Dorsolateral prefrontal cortex (tissue), 122 donors: ENCODE measurements at places on chromosomes 1 and 21. TPM values are rescaled to one million over a fixed set of nuclear protein-coding genes. Genes with fewer than 3 reads are reported as not detected.

CYYR1 gene
- 1.9 TPM for total RNA-seq

FAM78B gene
- total RNA-seq, result 20.3 TPM

FBXO42 gene
- 26.4 TPM for total RNA-seq

SMCP gene
- total RNA-seq, result not detected

ANXA9 gene
- total RNA-seq, result not detected

HTR6 gene
- 2.9 TPM for total RNA-seq

ASPM gene
- total RNA-seq, result 0.35 TPM

SERTAD4 gene
- total RNA-seq, result 6.7 TPM

DYRK3 gene
- total RNA-seq, result 4.7 TPM

ICOSLG gene
- 6.3 TPM for total RNA-seq

HES2 gene
- total RNA-seq, result not detected

CHAF1B gene
- 7.2 TPM for total RNA-seq

HSF2BP gene
- 1.2 TPM for total RNA-seq

GPR37L1 gene
- 74.1 TPM for total RNA-seq

GNAT2 gene
- not detected for total RNA-seq

OR2T2 gene
- 0.22 TPM for total RNA-seq

NHLH2 gene
- total RNA-seq, result 2.0 TPM

NTNG1 gene
- total RNA-seq, result 15.3 TPM

KCND3 gene
- total RNA-seq, result 79.8 TPM

G0S2 gene
- total RNA-seq, result 7.8 TPM

LY9 gene
- total RNA-seq, result not detected

LENEP gene
- total RNA-seq, result not detected

MDM4 gene
- total RNA-seq, result 101 TPM

FAM72C gene
- total RNA-seq, result not detected

ITLN1 gene
- not detected for total RNA-seq

AMY1C gene
- total RNA-seq, result not detected

CD1D gene
- not detected for total RNA-seq

DMRTA2 gene
- total RNA-seq, result 0.39 TPM

AMY1A gene
- not detected for total RNA-seq

AGMAT gene
- total RNA-seq, result 4.9 TPM

BOLA1 gene
- total RNA-seq, result 19.2 TPM
